ENCODE measurements at places on chromosomes 12 and 14. TPM values are rescaled to one million over a fixed set of nuclear protein-coding genes. Genes with fewer than 3 reads are reported as not detected.

NPFF gene
- not detected for total RNA-seq

GALNT9 gene
- total RNA-seq = 0.33 TPM

NINJ2 gene
- total RNA-seq = 0.66 TPM

TMPRSS12 gene
- not detected for total RNA-seq

PPFIA2 gene
- total RNA-seq = 0.40 TPM

EIF2S3B gene
- 1.4 TPM for total RNA-seq

MYO1H gene
- not detected for total RNA-seq

WSCD2 gene
- not detected for total RNA-seq

SRRM4 gene
- not detected for total RNA-seq

SOX5 gene
- total RNA-seq = 0.42 TPM

HHIPL1 gene
- total RNA-seq = 2.2 TPM

WIF1 gene
- total RNA-seq = not detected

TMEM253 gene
- total RNA-seq = not detected

MSI1 gene
- not detected for total RNA-seq

ABCC9 gene
- total RNA-seq = under 0.01 TPM

GALNT8 gene
- 2.7 TPM for total RNA-seq

BIN2 gene
- not detected for total RNA-seq

P2RX2 gene
- not detected for total RNA-seq

MON2 gene
- total RNA-seq = 23.7 TPM

FOXM1 gene
- 16.5 TPM for total RNA-seq

ETFBKMT gene
- 2.7 TPM for total RNA-seq

OTOGL gene
- 0.63 TPM for total RNA-seq

CYP27B1 gene
- total RNA-seq = 0.35 TPM

DIO3 gene
- total RNA-seq = not detected

SDR9C7 gene
- not detected for total RNA-seq

TESPA1 gene
- not detected for total RNA-seq

PPP4R3A gene
- 71.9 TPM for total RNA-seq

TAS2R14 gene
- 0.92 TPM for total RNA-seq

ACOT4 gene
- total RNA-seq = 1.5 TPM

PPP4R4 gene
- total RNA-seq = not detected

SMCO2 gene
- total RNA-seq = 0.13 TPM

RNU4-1 gene
- not detected for total RNA-seq

OAS3 gene
- total RNA-seq = 8.4 TPM

NTS gene
- not detected for total RNA-seq

All from pulmonary artery endothelial cell (primary cell).